GM13977 (cell line): ENCODE measurements at places on chromosomes 16 and 17.

DNA sequence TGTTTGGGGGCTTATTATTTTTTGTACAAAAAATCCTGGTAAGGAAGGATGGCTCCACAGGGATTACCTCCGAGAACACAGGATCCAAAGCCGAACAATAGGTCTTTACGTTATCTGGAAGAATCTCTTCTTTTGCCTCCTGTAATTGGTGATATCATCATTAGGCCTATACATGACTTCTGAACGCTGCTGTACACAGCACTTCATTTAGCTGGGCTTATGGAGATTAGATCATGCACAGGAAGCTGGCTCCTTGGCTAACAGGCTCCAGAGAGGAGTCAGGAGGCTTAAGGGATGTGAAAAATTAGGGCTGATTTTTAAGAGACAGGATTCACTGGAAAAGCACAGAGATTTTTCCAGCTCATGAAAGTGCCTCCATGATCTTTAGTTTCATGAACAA lies 54.7 kb downstream of the TANGO6 start:
- no peak for DNase-seq

DNA sequence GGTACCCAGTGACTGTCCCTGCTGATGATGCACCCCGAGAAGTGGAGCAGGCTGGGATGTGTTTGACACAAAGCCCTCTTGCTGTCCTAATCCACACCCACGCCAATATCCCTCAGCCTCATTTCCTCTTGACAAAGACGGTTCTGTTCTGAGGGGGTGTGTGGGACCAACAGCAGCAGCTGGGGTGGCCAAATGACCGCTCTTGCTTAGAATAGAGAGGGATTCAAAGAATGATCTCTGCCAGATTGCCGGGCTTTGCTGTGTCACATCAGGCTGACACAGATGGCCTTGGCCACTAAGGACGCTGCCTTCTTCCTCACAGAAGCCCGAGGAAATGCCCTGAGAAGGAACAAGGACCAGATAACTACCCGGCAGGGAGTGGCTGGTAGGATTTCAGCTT lies 250.7 kb downstream of the NTN1 start:
- no peak for DNase-seq

DNA sequence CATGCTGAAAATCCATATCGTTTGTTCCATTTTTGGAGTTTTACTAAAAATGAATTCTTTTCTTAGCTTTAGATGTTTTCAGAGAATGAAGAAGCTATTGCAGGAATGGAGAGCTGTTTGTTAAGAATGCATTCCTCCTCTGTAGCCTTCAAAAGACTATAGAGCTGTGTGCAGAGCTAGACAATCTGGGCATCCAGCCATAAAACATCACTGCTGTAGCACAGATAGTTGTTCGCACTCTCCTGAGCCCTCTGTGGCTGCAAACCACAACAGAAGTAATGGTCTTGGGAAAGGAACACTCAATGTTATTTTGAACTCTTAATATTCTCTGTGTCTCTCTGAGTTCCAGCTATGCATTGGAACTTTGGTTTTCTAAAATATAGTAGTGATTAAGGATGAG lies 4.9 kb downstream of the TNRC6C start:
- DNase-seq, result no peak

GRCh38 chr16:84245956-84246678 lies 6.3 kb upstream of the KCNG4 start:
- no peak for DNase-seq

DNA sequence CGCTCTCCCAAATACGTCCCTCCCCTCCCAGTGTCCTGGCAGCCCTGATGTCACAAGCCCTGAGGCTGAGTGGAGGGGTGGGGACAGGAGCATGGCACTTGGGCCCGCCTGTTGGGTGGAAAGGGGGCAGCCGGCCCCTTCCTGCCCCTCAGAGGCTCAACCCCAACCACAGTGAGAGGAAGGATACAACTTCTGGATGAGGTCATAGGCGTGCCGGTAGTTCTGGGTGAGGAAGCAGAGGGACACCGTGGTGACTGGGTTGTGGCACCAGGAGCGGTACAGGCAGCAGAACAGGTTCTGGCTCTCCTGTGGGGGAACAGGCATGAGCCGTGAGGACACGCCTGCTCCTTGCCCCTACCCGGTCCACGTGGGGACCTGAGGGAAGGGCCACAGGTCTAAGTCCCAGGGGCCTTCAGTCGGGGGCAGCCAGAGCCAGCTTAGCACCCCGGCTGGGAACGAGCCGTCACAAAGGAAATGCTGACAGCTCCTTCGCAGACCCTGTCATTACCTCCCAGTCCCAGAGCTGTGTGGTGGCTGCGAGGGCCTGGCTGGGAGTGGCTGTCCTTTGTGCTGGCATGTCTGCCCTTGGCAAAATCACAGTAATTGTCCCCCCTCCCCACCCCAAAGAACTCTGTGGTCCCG lies 11.2 kb upstream of the MTSS2 start:
- no peak for DNase-seq

- DNase-seq, result no peak
Observed at GRCh38 chr16:88667461-88667860, 4.6 kb upstream of the MVD start.

DNA sequence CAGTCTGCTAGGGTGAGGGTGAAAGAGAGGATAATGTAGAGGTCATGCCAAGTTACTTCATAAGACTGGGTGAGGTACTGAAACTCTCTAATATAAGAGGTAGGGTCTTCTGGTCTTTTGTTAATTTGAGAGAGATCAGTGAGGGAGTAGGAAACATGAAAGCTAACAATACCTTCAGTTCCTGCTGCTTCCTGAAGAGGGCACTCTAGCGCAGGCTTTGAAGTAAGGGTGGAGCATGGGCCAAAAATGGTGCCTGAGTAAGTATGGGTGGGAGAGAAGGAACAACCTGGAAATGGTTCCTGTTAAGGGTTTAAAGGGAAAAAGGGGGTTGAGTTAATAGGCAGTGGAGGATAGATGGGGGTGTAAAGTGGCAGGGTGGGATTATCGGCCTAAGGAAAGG lies 2449.5 kb downstream of the TP53TG3F start:
- DNase-seq, result no peak

DNA sequence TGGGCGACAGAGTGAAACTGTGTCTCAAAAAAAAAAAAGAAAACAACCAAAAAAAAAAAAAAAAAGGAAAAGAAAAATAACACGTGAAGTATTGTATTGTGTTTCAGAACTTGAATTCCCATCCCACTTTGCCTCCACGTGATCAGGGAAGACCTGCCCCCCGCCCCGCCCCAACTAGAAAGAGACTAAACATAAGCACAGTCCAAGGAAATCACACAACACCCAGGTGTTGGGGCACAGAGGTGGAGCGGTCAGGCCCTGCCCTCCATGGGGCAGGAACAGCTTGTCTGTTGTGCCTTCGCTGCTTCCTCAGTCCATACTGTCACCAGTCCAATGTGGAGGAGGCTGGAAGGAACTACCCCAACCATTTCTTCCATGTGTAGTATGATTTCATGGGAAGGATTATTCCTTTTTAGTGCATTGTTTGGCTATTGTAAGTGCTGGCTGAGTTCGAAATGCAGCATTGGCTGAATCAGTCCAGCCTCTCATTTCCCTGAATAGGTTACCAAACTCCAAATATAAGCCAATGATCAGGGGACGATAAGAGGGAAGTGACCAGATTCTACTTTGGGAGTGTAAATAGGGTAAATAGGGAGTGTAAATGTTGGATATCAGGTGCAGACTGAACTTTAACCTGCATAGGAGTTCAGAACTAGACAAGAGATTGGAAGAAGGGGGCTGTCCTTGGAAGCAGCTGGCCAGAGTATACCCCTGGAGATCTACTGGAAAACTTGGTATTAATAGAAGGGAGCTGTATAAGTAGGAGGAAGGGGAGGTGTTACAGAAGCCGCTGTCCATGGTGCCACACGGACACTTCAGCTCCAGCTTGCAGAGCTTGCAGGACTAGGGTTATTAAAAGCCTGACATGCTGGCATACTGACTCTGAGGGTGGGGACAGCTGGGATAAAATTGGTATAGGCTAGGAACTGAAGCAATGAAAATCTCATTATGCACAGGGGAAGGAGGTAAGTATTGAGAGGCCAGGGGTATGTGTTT lies 50.7 kb downstream of the TANGO6 start:
- no peak for DNase-seq

DNA sequence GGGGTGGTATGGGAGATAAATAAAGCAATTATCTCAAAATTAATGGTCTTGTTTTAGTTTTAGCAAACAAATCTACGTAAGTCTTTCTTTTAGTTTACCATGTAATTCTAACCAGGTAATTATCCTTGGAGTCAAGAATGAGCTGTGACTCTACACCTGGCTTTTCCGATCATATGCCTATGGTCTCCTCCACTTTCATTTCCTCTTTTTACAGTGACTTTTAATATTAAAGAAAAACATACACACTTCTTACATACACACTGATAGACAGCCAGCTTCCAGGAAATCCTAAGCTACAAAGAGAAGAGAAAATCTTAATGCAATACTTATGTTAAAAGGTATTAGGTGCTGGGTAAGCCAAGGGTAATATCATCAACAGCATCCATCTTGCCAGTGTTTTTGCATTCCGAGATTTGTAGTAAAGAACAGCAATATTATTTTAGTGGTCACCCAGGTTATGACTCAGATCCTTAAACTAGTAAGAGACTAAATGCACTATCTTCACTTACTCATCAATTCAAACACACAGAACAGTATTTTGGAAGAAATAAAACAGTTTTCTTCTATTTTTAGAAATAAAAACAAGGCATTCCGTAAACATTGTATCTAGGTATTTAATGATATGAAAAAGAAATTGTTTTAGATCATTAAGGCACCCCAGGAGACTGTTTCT lies 4.4 kb upstream of the IRX5 start:
- no peak for DNase-seq

GRCh38 chr16:65125322-65125721 lies 3.5 kb upstream of the CDH11 start:
- DNase-seq, result no peak

DNA sequence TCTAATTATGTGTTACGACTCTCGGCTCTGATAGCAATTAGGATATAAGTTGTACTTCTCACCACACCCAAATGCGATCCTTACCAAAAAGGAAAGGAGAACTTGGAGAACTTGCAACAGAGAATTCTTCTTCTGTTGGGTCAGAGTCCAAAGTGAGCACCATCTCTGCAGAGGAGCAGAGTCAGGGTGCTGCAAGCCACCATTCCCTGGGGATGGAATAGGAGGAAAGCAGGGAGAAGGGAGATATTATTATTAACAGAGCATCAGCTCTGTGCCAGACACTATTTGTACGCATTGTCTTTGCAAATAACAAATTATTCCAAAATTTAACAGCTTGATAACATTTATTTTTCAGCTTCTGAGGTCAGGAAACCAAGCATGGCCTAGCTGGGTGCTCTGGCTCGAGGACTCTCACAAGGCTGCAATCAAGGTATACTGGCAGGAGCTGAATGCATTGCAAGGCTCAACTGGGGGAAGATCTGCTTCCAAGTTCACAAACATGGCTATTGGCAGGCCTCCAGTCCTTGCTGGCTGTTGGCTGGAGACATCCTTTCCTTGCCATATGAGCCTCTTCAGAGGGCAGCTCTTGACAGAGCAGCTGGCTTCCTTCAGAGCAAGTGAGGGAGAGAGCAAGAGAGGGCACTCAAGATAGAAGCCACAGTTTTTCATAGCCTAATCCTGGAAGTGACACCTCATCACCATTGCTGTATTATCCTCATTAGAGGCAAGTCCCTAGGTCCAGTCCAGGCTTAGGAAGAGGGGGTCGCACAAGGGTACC lies 296.2 kb upstream of the CDH5 start:
- DNase-seq, result no peak

GRCh38 chr17:66477615-66478283 lies 175.3 kb downstream of the PRKCA start:
- DNase-seq, result no peak

GRCh38 chr16:48004141-48004695 lies 151.6 kb downstream of the ABCC12 start:
- DNase-seq, result no peak

- DNase-seq, result no peak
Observed at GRCh38 chr17:68512960-68513474, 787 bp downstream of the PRKAR1A start.

- DNase-seq, result no peak
Observed at GRCh38 chr17:54270499-54270898, 447.8 kb downstream of the KIF2B start.

- no peak for DNase-seq
Observed at GRCh38 chr16:52488837-52489289, 58.1 kb downstream of the TOX3 start.

DNA sequence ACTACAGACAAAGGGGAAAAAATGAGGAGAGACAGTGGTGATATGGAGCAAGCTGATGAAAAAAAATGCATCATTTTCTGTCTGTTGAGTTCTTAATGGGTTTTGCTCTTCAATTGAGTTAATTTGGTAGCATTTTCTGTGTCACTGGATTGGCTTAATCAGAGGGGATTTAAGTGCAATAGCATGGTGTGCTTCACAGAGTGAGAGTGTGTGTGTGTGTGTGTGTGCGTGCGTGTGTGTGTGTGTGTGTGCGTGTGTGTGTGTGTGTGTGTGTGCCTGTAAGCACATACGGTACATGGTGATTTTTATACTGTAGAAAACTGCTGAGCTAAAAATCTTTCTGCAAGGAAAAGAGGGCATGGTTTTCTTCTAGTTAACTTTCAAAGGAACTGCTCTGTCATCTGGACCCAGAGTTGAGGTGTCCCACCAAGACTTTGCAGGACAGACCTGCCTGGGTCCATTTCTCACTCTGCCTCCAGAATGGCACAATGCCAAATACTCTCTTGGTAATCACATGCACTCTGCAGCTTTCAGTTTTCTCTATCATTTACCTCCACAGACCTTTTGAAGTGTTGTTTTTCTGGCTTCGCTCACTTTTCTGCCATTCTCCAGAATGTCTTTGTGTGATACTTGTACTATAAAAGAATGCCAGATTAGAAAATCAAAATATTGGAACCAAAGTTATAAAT lies 952.6 kb upstream of the SOX9 start:
- no peak for DNase-seq

DNA sequence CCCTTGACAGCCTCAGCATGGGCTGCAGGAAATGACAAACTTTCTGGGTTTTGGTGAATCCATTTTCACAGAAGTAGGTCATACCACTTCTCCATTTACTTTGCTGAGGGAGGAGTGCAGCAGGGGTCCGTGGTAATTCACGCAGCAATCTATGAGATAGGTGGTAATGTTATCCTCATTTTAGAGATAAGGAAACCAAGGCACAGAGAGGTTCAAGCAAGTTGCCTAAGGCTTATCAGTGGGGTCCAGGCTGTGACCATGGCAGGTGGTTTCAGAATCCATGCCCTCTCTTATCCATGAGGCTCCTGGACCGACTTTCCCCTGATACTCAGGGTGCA lies 12.6 kb downstream of the TBX4 start:
- DNase-seq, result no peak
